ENCODE measurements at places on chromosomes 6 and 20. TPM values are rescaled to one million over a fixed set of nuclear protein-coding genes. Genes with fewer than 3 reads are reported as not detected.
A peak's percentile ranks its signal among the peaks of the same experiment; 100 is the strongest.

GRCh38 chr6:75852721-75853120 lies 103.7 kb downstream of the MYO6 start:
- DNase-seq: peak; percentile 16

- no peak for DNase-seq
These were observed 60.8 kb upstream of the TMEM30A start for GRCh38 chr6:75345413-75345812.

DNA sequence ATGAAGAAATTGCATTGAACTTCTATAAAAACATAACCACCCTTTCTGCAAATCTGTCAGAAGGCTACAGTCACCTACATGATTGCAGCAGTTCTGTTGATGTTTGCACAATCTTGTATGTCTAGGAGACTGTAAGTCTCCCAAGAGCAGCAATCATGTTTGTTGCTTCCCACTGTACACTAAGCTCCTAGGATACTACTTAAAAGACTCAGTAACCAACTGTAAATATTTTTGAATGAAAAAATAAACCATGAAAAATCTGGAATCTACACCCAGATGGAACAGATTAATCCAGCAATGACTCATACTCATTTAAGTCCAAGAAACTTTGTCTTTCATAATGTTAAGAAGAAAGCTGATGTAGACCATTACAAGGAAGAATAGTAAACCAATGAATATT lies 168.5 kb upstream of the ATXN1 start:
- no peak for DNase-seq

DNA sequence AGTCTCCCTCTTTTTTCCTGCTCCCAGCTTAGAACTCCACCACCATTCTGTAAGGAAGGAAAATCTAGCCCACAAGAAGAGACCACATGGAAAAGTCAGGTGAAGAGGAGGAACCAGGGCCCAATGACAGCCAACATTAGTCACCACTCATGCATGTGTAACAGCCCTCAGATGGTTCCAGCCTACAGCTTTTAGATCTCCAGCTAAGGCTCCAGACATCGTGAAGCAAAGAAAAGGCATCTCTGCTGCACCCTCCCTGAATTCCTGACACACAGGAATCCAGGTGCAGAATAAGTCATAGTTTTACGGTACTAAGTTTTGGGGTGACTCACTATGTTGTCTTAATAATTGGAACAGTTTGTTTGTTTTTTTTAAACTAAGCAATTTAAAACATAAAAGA lies 25.5 kb downstream of the DCDC2 start:
- no peak for DNase-seq

DNA sequence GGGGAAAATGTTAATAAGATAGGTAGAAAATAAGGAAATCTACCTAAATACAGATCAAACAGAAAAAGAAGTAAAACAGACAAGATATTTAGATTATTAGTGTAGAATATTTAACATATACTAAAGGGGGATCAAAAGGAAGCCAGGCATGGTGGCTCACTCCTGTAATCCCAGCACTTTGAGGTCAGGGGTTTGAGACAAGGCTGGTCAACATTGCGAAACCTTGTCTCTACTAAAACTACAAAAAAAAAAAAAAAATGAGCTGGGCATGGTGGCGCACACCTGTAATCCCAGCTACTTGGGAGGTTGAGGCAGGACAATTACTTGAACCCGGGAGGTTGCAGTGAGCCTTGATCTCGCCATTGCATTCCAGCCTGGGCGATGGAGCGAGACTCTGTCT lies 55.5 kb downstream of the AFDN start:
- no peak for DNase-seq

RAB32 gene
- total RNA-seq: 14.7 TPM

- DNase-seq: no peak
These were observed 237.1 kb downstream of the ANKRD60 start for GRCh38 chr20:57991211-57991881.

STX11 gene
- 2.2 TPM for total RNA-seq

- DNase-seq: no peak
These were observed 180.4 kb downstream of the ZDHHC14 start for GRCh38 chr6:157561414-157561790.

Measured in stomach (tissue), 19 donors.